Spinal cord (tissue), 10 donors: ENCODE measurements at places on chromosomes 13 and 19. TPM values are rescaled to one million over a fixed set of nuclear protein-coding genes. Genes with fewer than 3 reads are reported as not detected.

- no peaks in the 10 kb centered on the region for H3K36me3 ChIP-seq
- H3K27me3 ChIP-seq: no peaks in the 10 kb centered on the region
- no peak for DNase-seq
- H3K27ac ChIP-seq: no peak overlapping the region
- H3K4me1 ChIP-seq: no peaks in the 10 kb centered on the region
Measured at GRCh38 chr13:74158571-74159352, 24.6 kb upstream of the KLF12 start.

GRCh38 chr19:15563931-15564330 is 51.1 kb upstream of the CYP4F8 start:
- H3K27me3 ChIP-seq: peaks cover 5% of the 10 kb centered on the region
- no peak for DNase-seq
- H3K4me3 ChIP-seq: no peak overlapping the region
- H3K4me1 ChIP-seq: peaks cover 4% of the 10 kb centered on the region

DNA sequence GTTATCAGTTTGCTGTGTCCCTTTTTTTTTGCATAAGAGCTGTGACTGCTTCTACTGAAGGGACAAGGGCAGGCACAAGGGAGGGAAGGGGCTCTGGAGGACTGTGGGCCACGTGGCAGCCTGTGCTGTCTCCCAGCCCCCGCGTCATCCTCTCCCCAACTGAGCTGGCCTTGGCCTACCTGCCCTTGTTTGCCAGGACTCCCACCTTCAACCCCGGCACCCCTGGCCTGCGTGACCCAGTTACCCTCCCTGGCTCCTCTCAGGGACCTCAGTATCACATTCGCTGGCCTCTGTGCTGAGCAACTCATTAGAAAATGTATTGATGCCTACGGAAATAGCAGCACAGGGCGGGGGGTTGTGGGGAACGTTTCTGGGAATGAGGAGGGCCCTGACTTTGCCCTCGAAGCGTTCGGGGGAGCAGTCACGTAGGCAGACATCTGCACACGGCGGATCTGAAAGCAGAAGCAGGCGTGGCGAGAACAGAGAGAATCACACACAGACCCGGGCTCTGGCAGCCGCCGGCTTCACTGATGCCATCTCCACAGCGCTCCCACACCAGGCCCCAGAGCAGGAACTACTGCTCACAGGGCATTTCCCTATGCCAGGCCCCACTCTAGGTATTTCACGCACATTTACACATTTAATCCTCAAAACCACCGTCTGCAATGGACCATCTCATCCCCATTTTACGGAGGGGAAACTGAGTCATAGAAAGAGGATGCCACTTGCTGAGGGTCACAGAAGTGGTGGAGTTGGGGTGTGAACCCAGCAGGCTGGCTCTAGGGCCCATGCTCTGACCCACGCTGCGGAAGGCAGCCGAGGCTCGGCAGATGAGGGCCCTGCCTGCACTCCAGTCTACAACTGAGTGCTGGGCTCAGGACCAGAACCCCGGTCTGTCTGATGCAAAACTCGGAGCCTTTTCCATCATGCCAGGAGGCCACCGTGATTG is 5.7 kb upstream of the ATF5 start:
- H3K4me1 ChIP-seq: peaks cover 16% of the 10 kb centered on the region
- H3K27me3 ChIP-seq: no peaks in the 10 kb centered on the region
- DNase-seq: no peak
- H3K4me3 ChIP-seq: no peak overlapping the region
- peaks cover 72% of the 10 kb centered on the region for H3K36me3 ChIP-seq

- H3K4me1 ChIP-seq: peaks cover 8% of the 10 kb centered on the region
- H3K27me3 ChIP-seq: no peaks in the 10 kb centered on the region
- no peak overlapping the region for H3K4me3 ChIP-seq
- peak overlapping the region; percentile 51 for H3K27ac ChIP-seq
- DNase-seq: peak; percentile 47
Measured at GRCh38 chr13:100789481-100789880, 114.9 kb upstream of the TMTC4 start.

Gene GGN
- total RNA-seq: 0.28 TPM

Gene ZNF415
- 35.0 TPM for total RNA-seq

GRCh38 chr13:33480561-33480960 is 195.0 kb upstream of the STARD13 start:
- DNase-seq: no peak
- no peaks in the 10 kb centered on the region for H3K4me1 ChIP-seq
- H3K4me3 ChIP-seq: no peak overlapping the region

Gene IL4I1
- 0.33 TPM for total RNA-seq

- peaks cover 2% of the 10 kb centered on the region for H3K27me3 ChIP-seq
- H3K36me3 ChIP-seq: no peaks in the 10 kb centered on the region
- no peak overlapping the region for H3K4me3 ChIP-seq
- peaks cover 41% of the 10 kb centered on the region for H3K4me1 ChIP-seq
- peak overlapping the region; percentile 26 for H3K27ac ChIP-seq
- no peak for DNase-seq
Measured at GRCh38 chr13:97114651-97115050, 107.5 kb upstream of the MBNL2 start.

GRCh38 chr19:33207903-33208302 is 13.8 kb downstream of the LRP3 start:
- no peak overlapping the region for H3K4me3 ChIP-seq
- H3K27ac ChIP-seq: no peak overlapping the region
- no peak for DNase-seq
- peaks cover 12% of the 10 kb centered on the region for H3K4me1 ChIP-seq

Gene TNFSF9
- total RNA-seq: 4.0 TPM

DNA sequence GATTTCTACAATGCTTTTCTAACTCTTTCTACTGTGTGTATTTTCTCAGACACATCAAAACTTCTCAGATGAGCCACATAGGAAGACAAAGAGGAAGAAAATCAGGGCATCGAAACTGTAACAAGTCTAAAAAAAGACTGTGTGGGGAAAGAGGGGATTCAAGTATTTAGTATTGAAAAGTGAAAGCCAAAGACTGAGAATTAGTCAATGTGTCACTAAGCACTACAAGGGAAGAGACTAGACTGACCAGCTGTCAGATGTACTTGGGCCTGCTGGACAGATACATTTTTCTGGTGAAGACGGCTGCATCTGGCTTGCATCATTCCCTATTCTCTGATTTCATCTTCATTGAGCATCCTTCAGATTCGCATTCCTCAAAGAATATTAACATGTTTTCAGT is 25.4 kb downstream of the COMMD6 start:
- no peaks in the 10 kb centered on the region for H3K36me3 ChIP-seq
- H3K4me3 ChIP-seq: no peak overlapping the region
- no peaks in the 10 kb centered on the region for H3K27me3 ChIP-seq
- H3K4me1 ChIP-seq: no peaks in the 10 kb centered on the region
- no peak for DNase-seq

GRCh38 chr19:55690109-55690768 is 15.2 kb downstream of the EPN1 start:
- no peak overlapping the region for H3K4me3 ChIP-seq
- H3K27me3 ChIP-seq: no peaks in the 10 kb centered on the region
- H3K36me3 ChIP-seq: peaks cover 100% of the 10 kb centered on the region
- H3K4me1 ChIP-seq: no peaks in the 10 kb centered on the region
- H3K27ac ChIP-seq: no peak overlapping the region

Gene CLEC4M
- 0.33 TPM for total RNA-seq

DNA sequence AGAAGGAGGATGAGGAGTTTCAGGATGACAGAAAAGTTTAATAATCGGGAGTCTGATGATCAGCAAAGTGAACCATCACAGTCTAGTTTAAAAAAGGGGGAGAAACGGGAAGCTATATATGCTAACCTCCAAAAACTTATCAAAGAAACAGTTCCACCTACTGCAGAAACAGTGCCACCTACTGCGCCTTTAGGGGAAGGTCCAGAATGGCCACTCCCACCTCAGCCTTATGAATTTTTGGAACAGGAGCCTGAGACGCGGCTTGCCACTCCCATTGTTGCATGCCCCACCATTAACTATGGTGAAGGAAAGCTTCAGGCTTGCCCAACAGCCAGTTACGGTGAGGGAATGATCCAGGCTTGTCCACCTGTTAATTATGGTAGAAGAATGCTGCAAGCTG is 929.0 kb downstream of the SLITRK6 start:
- no peak overlapping the region for H3K27ac ChIP-seq
- no peaks in the 10 kb centered on the region for H3K36me3 ChIP-seq
- no peaks in the 10 kb centered on the region for H3K4me1 ChIP-seq

GRCh38 chr13:73547239-73547638 is 488.4 kb downstream of the KLF5 start:
- no peak for DNase-seq
- H3K4me3 ChIP-seq: no peak overlapping the region
- H3K27me3 ChIP-seq: no peaks in the 10 kb centered on the region
- H3K4me1 ChIP-seq: no peaks in the 10 kb centered on the region
- no peaks in the 10 kb centered on the region for H3K36me3 ChIP-seq
- H3K27ac ChIP-seq: no peak overlapping the region

DNA sequence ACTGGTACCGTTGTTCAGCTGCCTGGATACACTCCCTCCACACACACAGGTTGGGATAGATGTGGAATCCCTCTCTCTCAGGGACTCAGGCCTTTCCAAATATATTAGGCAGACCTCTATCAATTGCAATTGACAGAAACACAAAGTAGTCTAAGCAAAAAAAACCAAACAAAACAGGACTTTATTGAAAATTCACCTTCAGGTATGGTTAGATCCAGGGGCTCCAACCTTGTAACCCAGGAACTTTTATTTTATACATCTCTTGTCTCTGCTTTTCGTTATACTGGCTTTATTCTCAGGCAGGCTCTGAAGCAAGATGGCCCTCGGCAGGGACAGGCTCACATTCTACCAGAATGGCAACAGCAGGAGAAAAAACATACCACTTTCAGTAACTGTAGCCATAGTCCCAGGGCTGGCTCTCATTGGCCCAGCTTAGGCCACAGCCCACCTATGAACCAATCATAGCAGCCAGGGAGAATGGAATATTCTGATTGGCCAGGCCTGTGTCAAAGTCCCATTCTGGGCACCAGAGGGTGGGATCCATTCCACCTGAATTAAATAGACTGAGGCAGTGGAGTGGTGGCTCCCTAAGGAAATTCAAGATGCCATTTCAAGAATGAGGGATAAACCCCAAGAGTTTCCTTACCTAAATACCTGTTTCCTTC is 13.1 kb upstream of the CEACAM19 start:
- H3K27me3 ChIP-seq: no peaks in the 10 kb centered on the region
- H3K36me3 ChIP-seq: peaks cover 64% of the 10 kb centered on the region
- H3K27ac ChIP-seq: no peak overlapping the region
- H3K4me3 ChIP-seq: no peak overlapping the region
- DNase-seq: no peak

- no peak for DNase-seq
- H3K36me3 ChIP-seq: peaks cover 29% of the 10 kb centered on the region
- no peaks in the 10 kb centered on the region for H3K4me1 ChIP-seq
- no peak overlapping the region for H3K4me3 ChIP-seq
- H3K27me3 ChIP-seq: no peaks in the 10 kb centered on the region
- no peak overlapping the region for H3K27ac ChIP-seq
Measured at GRCh38 chr19:36182612-36183244, 30.5 kb upstream of the COX7A1 start.

GRCh38 chr13:23905766-23906165 is 8.5 kb upstream of the C1QTNF9B start:
- peaks cover 15% of the 10 kb centered on the region for H3K27me3 ChIP-seq
- no peak overlapping the region for H3K4me3 ChIP-seq
- no peak for DNase-seq
